ENCODE measurements at places on chromosomes 6 and 20.
A peak's percentile ranks its signal among the peaks of the same experiment; 100 is the strongest.

GRCh38 chr6:128284128-128284527 is 236.3 kb downstream of the PTPRK start:
- DNase-seq, result no peak

DNA sequence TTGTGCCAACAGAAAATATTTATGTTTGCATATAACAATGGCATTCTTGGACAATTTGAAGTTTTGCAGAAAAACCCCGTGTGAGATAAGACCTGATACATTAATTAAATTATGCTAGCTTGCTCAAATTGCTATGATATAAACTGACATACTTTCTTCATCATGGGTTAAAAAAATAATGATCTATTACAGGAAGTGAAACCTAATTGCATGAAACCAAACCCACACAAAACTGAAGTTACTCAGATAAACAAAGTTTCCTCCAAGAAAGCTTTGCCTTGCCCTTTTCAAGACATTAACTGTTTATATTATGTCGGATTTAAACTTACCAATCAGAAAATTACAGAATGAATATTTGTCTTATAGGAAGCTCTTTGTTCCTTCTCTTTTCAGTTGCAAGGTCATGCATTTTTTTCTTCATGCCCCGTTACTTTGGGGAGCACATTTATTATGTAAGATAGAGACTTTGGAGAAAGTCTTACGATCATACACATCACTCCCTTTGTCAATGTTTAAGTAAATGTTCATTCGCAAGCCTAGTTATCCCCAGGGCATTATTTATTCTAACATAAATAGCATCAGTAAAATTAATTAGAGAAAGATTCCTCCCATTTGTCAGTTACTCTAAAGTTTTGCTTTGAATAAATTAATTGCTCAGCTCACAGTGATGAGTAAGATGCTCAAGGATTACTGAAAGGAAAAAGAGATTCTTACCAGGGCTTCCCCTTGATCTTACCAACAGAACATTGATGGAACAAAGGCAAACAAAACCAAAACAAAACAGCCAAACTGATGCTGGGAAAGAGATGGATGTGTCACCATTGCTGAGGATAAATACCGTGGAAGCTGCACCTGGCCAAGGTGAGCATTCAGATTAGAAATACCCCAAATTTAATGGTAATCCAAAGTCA is 14.8 kb upstream of the TMEM244 start:
- DNase-seq, result no peak

- DNase-seq, result peak; percentile 69
These were observed 162.4 kb upstream of the BTBD3 start for GRCh38 chr20:11755071-11755841.

GRCh38 chr6:93848031-93848742 is 428.8 kb upstream of the EPHA7 start:
- DNase-seq, result no peak

DNA sequence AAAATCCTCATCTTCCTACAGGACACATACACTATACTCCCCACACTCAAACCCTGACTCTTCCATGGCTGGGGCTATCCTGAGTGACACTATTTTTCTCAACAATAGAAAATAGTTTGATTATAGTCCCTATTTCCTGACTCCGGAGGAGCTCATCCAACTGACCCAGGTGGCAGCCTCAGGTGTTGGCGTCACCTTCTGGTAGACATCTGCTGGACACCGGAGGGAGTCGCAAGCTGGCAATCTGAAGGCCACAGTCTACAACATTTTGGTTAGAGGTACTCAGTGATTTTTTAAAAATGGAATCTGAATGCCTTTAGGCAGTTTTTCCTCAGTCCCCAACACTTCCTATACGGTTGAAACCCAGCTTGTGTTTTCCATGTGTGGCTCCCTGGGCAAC is 32.2 kb upstream of the OCSTAMP start:
- no peak for DNase-seq

GRCh38 chr6:45009576-45009975 is 318.6 kb upstream of the RUNX2 start:
- no peak for DNase-seq

DNA sequence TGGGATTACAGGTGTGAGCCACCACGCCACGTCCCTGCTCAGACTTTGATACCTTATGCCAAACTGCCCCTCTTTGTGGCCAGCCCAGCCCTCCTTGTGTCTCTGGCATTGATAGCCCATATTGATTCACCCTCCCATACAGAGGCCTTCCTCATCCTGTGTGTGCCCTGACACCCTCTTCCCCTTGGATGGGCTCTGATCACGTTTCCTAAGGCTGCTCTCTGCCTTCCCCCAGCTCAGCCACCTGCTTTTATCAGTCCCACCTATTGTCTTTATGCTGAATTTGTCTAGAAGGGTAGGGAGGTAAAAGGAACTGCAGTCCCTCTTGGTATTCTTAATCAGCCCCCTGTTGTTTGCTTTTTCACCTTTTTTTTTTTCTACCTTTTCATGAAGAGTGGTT is 95.9 kb downstream of the CDKAL1 start:
- DNase-seq, result no peak

DNA sequence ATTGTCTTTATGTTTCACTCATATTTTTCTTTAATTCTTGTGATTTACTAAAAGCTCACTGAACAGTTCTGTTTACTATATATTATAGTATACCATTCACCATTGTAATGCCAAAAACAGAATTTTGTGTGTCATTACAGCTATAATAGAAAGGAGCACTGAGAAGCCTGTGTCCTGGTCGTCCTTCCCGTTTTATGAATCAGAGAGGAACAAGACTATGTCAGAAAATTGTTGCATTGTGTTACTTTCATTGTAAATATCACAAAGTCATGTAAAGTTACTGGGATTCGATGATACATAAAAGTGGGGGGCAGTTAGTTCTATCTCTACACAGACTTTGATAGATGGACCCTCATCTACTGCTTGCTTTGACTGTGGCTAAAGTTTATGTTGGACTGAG is 145.1 kb downstream of the QKI start:
- no peak for DNase-seq

DNA sequence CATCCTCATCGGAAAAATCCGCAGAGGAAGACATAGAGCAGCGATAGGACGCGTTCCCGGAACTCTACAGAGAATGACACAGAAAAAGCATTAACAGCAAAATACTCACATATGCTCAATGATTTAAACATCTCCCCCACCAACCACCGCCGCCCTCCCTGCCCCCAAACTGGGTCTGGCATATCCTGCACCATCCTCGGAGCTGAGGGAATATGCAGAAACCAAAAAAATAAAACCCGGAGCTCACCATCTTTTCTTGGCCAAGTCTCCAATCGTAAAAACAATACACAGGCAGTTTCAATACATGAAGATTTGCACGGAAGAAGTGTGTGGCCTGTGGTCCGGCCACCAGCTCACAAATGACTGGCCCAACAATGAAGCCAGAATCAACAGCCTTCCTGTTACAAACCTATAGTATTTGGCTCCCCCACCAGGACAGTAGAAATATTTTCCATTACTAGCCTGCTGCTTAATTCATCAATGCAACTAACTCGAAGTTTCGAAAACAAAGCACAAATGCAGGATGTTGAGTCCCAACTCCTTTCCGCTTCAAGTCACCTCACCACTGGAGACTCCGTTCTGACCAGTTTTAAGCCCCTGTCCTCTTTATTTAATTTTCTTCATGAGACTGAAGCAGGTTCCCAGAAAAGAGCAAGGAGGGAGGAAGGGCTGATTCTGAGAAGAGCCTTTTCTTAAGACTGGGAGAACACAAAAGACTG is 103.2 kb upstream of the BEND6 start:
- peak; percentile 69 for DNase-seq

GRCh38 chr6:124389127-124389526 is 573.1 kb upstream of the RNF217 start:
- no peak for DNase-seq

GRCh38 chr20:25374842-25375241 is 15.8 kb downstream of the ABHD12 start:
- DNase-seq, result no peak

GRCh38 chr6:14454473-14454775 is 336.9 kb downstream of the CD83 start:
- DNase-seq, result no peak

DNA sequence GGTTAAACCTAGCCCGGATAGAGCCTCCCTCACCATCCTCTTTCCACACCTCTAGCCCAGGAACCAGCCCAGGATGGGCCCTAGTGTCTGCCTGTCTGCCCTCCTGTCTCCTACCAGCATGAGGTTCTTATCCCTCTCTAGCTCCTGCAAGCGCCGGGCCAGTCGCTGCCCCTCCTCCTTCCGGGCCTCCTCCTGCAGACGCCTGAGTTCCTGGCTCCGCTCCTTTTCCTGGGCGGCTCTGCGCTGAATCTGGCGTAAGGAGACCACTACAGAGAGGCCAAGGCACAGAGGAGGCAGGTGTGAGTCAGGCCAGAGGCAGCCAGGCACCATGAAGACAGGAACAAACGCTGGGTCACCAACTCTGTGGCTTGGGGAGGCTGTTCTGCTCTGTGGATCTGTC is 4.3 kb upstream of the PSORS1C2 start:
- DNase-seq, result peak; percentile 58

DNA sequence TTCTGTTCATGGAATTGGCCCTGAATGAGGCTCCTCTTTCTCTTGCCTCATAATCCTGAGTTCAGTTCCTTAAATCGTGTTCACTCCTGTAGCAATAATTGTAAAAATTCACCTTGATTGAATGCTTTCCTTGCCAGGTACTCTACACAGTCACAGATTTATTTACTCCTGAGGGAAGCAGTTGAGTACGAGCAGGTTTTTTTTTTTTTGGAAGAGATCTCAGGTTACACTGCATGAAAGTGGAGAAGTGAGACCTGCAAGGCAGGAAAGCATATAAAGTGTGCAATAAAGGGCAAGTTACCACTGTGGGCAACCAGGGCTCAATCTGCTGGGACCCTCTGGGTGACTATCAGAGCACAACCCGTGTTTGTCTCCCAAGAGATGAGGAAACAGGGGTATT is 93.0 kb upstream of the DOK5 start:
- no peak for DNase-seq

DNA sequence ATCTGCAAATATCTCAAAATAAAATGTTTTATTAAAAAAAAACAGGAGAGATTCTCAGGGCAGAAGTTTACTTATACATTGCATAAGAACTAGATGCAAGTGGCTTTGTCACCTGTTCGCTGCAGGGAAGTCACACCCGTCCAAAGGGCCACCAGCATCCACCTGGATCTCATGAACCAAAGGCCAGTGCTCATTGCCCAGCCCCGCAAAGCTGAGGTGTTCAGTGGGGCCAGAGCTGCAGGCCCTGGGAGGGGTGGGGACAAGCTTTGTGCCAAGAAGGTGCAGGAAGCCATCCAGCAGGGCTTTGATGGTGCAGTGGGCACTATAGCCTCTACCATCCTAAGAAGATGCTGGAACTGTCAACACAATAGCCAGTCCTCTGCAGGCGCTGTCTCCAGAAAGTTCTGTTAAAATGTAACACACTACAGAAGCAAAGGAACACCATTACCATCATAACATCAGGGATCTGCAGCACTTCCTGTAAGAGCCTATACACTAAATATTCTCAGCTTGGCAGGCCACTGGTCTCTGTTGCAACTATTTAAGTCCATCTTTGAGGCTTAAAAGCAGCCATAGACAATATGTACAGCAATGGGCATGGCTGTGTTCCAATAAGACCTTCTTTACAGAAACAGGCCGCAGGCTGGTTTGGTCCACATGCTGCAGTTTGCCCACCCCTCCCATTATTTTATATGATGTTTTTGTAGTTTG is 15.7 kb upstream of the CD93 start:
- no peak for DNase-seq

DNA sequence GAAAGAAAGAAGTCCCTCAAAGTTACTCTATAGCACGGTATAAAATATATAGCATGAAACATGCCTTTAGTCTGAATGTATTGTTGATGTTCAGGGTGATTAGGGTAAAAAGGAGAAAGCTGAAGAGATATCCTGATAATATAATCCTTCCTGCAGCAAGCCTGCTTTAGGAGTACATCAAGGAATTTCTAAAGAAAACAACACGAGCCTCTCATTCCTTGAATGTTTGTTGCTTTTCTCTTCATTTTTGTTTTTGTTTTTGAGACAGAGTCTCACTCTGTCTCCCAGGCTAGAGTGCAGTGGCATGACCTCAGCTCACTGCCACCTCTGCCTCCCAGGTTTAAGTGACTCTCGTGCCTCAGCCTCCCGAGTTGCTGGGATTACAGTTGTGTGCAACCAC is 79.1 kb downstream of the CD164 start:
- DNase-seq, result no peak

DNA sequence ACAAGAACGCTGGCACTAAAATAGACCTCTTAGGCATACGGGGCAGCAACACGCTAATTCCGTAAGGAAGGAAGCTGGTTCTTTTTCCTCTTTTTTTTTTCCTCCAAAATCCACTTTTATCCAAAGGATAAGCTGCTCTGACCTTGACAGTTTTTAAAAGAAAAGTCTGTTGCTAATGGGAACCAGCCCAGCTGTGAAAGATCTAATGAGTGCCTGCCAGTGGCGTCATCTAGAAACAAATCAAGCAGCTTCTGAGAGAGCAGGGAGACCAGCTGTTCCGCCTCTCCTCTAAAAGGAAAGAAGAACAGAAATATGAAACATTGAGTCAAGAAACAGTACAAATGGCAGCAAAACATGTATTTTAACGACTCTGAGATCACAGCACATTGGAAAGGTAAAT is 78.6 kb downstream of the FAXC start:
- no peak for DNase-seq

GRCh38 chr20:8082989-8083388 is 49.1 kb upstream of the PLCB1 start:
- DNase-seq, result peak; percentile 43

DNA sequence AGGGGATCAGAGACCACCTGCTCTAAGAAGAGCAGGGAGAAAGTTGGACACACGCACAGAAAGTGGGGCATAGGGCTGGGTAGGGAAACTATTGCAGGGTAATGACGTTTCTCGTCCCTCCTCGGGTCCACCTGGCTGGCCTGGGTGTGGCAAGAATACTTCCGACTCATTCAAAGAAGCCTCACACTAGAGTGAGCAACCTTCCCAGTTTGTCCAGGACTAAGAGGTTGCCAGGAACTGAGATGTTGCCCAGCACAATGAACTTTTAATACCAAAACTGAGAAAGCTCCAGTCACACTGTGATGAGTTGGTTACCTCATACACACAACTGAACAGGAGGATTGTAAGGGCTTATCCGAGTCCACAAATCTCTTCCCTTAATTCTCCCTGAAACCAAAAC is 74.5 kb upstream of the ADGRF1 start:
- no peak for DNase-seq

- DNase-seq, result no peak
These were observed 50.5 kb upstream of the PIM1 start for GRCh38 chr6:37119387-37119886.

DNA sequence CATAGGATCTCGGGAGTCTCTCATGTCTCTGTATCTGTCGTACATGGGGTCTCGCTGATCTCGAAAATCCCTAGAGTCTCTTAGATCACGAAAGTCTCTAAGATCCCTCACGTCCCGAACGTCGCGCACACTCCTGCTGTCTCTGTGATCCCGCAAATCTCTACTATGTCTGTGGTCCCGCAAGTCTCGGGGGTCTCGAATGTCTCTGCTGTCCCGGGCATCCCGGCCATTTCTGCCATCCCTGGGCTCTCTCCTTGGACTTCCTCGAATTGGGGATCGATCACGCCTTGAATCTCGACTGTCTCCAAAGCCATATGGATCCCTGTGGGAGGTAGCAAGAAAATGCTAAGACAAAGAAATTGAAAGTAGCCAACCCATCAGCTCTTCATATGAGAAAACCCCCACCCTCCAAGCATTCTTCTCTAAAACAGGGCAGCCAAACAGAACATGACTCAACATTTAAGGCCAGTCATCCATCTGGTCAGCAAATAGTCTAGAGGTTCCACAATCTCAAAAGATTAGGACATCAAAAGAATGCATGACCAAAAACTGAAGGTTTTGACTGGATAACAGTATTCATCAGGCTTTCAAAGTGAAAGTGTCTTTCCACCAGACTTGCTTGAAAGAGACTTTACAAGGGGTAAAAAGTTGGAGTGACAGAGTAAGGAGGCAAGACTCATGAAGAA is 19.4 kb downstream of the NCOA5 start:
- no peak for DNase-seq

All from GM04504 (cell line).